ENCODE measurements at places on chromosomes 6 and 20.
A peak's percentile ranks its signal among the peaks of the same experiment; 100 is the strongest.

- peak; percentile 41 for DNase-seq
Observed at GRCh38 chr6:85669735-85670194, 27.1 kb upstream of the SYNCRIP start.

DNA sequence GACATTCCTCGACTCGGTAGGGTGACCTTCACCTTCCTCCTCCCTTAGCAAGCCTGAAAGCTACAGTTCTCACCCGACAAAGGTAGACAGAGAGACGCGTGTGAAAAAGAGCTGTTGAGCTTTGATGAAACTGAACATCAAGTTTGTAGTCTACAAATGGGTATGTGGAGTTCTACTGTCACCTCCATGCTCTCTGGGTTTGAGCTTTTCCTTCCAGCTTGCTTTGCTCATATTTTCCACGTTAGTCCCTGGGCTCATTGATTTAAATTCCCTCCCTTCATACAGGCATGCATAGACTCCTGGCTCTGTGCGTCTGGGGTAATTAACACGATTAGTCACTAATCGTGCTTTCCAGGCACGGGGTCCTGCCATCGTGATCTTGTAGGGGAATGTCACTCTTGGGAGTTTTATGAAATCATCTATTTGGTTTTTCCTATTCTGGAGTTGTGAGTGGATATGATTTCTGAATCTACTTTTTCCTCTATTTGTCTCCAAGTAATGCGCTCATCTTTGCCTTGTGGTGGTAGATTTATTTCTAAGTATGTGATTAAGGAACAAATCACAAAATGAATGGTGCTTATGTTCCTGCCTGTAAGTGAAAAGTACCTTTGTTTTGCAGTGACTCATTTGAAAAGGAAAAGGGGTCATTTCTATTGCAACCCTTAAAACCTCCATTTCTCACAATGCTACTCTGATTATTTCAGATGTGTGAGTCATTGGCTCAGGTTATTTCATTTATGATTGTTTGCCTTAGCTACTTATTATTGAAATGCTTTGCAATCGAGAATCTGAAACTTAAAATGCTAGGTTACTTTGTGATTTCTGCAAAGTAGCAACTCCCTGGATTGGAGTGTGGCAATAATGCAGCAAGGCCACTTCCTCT, 154.6 kb downstream of the ZDHHC14 start:
- peak; percentile 29 for DNase-seq

- no peak for DNase-seq
Observed at GRCh38 chr6:153956808-153957207, 82.2 kb upstream of the OPRM1 start.

GRCh38 chr6:16028966-16029365, 99.9 kb upstream of the MYLIP start:
- DNase-seq = no peak

DNA sequence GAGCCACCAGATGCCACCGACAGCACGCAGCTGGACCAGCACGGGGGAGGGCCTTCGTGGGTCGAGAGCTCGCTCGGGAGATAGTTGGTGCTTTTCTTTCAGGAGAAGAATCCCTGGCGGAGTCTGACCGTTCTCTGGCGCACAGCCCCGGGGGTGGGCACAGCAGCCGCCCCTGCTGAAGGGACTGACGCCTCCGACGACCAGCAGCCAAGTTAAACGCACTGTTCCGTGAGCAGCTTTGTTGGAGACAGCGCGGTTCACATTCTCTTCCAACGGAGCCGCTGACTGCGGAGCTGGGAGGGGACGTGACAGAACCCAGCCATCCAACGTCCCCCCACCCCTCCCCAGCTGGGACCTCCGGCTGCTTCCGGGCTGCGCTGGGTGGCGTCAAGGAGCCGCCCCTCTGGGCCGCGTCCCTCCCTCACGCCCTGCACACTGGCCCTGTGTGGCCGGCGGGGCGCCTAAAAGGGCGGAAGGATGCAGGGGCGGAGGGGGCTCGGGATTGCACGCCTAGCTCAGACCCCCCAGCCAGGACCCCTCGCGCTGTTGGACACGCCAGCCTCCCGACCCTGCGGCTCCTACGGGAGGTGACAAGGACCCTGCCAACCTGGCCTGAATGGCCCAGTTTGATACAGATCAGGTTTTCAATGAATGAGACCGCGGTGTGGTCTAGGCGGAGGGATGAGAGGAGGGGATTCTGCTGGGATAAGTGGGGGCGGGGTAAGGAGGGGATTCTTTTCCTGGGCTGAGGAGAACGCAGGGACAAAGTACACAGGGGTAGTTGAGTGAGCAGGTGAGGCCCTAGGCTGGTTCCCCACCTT, 36.4 kb upstream of the KHDC1 start:
- no peak for DNase-seq

DNA sequence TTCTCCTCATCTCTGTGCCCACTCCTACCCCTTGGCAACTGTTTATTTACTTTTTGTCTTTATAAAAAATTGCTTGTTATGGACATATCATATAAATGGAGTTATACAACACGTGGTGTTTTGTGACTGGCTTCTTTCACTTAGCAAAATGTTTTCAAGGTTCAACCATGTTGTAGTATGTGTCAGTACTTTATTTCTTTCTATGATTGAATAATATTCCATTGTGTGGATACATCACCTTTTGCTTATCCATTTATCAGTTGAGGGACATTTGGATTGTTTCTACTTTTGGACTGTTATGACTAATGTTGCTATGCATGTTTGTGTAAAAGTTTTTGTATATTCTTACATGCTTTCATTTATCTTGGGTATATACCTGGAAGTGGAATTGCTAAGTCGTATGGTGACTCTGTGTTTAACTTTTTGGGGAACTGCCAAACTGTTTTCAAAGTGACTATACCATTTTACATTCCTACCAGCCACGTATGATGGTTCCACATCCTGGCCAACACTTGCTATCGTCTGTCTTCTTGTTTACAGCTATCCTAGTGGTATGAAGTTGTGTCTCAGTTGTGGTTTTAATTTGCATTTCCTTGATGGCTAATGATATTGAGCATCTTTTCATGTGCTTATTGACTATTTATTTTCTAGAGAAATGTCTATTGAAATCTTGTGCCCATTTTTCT, 84.4 kb downstream of the SLX4IP start:
- DNase-seq = no peak

GRCh38 chr20:47004179-47004578, 109.5 kb downstream of the EYA2 start:
- DNase-seq = no peak

- no peak for DNase-seq
Observed at GRCh38 chr20:47723322-47723721, 62.0 kb downstream of the SULF2 start.

GRCh38 chr6:3349388-3350251, 90.9 kb downstream of the PSMG4 start:
- DNase-seq = no peak

DNA sequence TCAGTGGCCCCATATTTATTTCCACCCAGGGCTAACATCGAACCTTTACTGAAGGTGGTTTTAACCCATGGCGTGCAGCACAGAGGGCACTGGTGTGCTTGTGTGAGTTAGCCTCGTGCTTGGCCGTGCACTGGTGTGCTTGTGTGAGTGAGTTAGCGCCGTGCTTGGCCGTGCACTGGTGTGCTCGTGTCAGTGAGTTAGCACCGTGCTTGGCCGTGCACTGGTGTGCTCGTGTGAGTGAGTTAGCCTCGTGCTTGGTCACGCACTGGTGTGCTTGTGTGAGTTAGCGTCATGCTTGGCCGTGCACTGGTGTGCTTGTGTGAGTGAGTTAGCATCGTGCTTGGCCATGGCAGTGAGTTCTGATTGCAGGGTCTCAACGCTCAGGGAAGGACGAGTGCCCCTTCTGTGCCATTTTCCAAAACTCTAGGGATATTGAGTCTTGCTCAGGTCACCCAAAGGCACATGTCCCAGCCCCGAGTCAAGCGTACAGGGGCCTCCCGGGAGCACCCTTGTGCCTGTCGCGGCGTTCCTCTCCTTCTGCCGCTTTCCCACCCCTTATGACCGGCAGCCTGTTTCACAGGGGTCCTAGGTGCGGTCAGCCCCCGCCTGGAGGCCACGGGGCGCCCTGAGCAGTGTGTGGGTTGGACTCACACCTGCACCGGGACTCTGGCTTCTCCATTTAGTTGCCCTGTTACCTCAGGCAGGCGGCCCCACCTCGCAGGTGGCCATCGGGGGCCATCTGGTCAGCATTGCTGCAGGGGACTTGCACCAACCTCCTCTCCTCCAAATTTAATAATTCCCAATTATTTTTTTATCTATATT, 399.1 kb downstream of the CDH4 start:
- DNase-seq = no peak

- no peak for DNase-seq
Observed at GRCh38 chr6:129292836-129293235, 409.9 kb downstream of the LAMA2 start.

- no peak for DNase-seq
Observed at GRCh38 chr6:88499845-88500699, 333.9 kb upstream of the CNR1 start.

GRCh38 chr20:56949318-56949717, 317.1 kb downstream of the BMP7 start:
- DNase-seq = no peak

GRCh38 chr6:26306232-26306631, 58.8 kb upstream of the BTN3A2 start:
- DNase-seq = no peak

- peak; percentile 58 for DNase-seq
Observed at GRCh38 chr20:4726710-4727397, 5.1 kb downstream of the PRND start.

DNA sequence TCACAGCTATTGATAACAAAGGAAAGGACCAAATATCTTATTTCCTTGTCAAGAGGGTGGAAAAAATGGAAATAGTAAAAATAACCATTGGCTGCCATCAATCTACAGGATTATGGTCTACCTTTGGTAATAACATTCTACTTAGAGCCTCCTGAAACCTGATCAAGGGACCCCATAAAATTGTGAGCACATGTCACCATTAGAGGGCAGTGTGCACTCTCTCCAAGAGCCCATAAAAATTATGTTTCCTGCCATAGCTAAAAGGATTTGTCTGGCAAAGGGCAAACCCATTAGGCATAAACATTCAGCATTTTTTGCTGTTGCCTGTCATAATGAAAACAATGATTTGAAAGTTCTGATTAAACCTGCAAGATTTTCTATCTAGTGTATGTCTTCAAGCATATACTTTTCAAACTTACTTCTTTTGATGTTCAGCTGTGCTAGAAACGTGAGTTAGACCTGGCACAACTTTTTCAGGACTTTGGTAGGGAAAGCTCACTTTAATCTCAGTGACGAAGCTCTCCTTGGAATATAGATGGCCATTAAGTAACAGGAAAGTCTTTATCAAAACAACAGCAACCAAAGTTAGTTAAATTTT, 120.7 kb upstream of the ZFP64 start:
- peak; percentile 78 for DNase-seq

GRCh38 chr6:157891544-157892362, 68.7 kb downstream of the SNX9 start:
- DNase-seq = no peak

GRCh38 chr6:154403788-154404187, 47.2 kb upstream of the IPCEF1 start:
- peak; percentile 50 for DNase-seq

GRCh38 chr6:43299338-43300293, 1.6 kb downstream of the SLC22A7 start:
- DNase-seq = no peak

GRCh38 chr20:58610811-58611210, 40.3 kb upstream of the STX16 start:
- DNase-seq = no peak

DNA sequence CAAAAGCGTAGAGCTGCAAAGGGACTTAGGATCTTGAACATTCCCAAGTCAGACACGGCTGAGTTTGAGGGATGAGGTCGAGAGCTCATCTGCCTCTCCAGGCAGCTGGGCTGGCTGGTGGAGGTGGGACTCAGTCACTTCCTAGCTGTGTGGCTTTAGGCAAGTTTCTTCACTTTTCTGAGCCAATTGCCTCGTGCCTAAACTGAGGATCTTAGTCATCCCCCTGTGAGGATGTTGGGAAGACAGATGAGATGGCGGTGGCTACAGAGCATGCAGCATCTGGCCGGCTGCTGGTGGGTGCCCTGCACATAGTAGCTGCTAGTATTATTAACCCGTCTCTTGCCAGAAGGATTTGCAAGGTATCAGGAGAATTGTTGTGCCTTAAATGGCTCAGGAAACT, 27.5 kb downstream of the TFAP2C start:
- peak; percentile 58 for DNase-seq

GRCh38 chr6:159894991-159895390, 4.2 kb downstream of the MAS1 start:
- DNase-seq = no peak

DNA sequence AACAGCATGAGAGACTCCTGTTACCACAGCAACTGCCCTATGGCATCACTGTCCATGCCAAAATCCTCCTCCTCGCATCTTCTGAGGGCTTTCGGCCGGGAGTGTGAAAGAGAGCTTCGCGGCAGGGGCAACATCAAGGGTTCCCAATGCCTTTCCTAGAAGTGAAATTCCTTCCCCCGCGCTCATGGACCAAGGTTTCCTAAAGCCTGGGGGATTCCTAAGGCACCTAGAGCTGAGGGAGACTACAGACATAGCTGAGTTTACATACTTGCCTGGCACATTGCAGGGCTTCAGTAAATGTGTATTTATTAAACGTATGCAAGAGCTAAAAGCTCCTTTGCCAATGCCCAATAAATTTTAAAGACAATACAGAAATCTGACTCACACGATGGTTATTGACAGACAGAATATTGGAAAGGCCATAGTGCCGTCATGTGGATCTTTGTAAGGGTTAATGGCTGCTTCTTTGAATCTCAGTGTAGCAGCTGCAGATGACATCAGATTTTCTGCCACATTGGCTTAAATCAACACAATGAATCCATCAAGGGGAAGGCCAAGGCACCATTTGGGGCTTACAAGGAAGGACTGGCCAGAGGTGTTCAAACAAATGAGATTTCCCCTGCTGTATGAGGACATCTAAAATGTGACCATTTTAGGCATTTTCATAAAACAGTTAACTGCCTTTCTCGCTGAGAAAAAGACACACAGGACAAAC, 281.2 kb upstream of the JARID2 start:
- no peak for DNase-seq

DNA sequence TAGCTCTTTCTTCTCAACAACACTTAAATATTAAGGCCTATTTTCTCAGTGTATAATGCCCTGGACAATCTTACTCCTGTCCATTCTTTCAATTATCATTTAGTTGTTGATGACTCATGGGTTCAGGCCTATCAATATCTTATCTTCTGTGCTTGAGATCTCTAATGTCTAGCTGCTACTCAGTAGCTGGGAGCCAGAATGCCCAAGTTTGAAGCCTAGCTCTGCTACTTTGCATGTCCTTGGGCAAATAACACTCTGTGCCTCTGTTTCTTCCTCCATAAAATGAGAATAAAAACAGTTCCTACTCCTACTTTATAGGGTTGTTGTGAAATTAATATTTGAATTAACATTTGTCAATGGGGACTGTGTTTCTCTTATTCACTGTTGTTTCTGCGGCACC, 69.5 kb downstream of the MAN1A1 start:
- DNase-seq = no peak

GRCh38 chr6:164336455-164336854, 921.9 kb downstream of the QKI start:
- no peak for DNase-seq

Data from AG08395 (cell line).